ENCODE measurements at places on chromosomes 13 and 19. TPM values are rescaled to one million over a fixed set of nuclear protein-coding genes. Genes with fewer than 3 reads are reported as not detected.
A peak's percentile ranks its signal among the peaks of the same experiment; 100 is the strongest.

DNA sequence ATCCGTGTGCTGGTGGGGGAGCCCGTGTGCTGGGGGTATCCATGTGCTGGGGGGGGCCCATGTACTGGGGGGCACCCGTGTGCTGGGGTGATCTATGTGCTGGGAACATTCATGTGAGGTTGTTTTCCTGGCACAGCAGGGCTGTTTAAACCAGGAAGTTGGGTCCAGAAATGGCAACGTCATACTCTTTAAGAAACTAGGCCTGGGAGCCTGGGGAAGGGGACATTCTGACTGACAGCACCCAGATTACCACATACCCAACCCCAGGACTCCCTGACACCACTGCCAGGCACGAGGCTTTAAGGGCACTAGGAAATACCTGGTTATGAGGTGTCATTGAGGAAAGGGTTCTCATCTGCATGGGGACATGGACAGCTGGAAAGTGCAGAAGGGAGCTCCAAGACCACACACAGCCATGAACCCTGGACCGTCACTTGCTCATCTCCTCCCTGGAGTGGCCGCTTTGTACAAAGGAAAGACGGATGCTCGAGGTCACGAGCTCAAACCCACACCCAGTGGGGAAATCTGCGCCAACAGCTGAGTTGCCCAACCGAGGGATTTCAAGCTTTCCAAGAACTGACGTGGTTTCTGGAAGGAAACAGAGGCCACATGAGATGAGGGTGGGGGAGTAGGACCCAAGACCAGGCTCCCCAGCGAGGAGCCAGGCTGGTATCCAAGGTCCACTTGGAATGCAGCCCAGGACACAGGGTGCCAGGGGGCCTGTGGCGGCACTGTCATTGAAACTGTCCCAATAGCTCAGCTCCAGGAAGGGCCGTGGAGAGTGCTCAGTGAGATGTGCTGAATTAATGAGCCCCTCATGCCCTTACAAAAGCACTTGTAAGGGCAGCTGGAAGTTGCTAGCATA is 40.9 kb downstream of the RAB20 start:
- no peaks in the 10 kb centered on the region for H3K36me3 ChIP-seq
- peak overlapping the region; percentile 55 for H3K27ac ChIP-seq
- no peaks in the 10 kb centered on the region for H3K4me1 ChIP-seq
- DNase-seq = peak; percentile 39
- no peak overlapping the region for H3K4me3 ChIP-seq
- H3K27me3 ChIP-seq = no peaks in the 10 kb centered on the region

DNA sequence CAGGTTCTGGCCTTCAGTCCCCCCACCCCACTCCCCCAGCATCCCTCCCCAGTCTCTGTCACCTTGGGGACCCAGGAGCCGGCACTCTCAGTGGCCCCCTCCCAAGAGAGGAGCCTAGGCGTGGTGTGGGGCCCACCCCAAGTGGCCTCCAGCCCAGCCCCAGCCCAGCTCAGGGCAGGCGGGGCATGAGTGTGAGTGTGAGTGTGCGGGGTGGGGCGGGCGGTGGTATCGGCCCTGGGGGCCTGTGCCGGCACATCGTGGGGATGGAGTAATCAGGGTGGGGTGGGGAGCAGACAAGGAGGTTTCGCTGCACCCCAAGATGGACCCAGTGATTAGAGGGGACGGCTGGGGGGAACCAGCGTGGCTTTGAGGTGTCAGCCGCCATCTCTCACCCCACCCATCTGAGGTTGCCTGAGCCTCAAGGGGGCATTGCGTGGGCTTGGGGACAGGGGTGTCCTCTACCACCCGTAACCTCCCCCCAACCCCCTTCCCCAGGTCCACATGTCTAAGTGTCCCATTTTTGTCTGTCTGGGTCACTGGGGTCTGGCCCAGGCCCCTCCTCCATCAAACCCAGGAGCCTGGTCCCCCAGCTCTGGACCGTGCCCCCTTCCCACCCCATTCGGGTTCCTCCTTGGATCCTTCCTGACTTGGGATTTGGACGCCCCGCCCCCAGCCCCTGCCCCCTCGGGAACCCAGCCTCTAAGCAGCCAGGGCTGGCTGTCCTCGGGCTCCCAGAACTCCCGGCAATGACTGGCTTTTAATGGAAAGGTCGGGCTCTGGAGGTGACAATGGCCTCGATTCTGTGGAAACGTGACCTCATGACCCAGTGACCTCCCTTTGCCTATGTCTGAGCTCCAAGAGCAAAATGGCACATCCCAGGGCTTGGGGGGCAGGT is 6.9 kb upstream of the SULT2B1 start:
- no peak for DNase-seq
- H3K27me3 ChIP-seq = no peaks in the 10 kb centered on the region
- H3K4me3 ChIP-seq = no peak overlapping the region
- H3K36me3 ChIP-seq = no peaks in the 10 kb centered on the region

GRCh38 chr19:13846557-13847406 is 30.2 kb upstream of the NANOS3 start:
- H3K27me3 ChIP-seq = no peaks in the 10 kb centered on the region
- peak overlapping the region; percentile 38 for H3K4me3 ChIP-seq
- DNase-seq = peak; percentile 97
- H3K36me3 ChIP-seq = no peaks in the 10 kb centered on the region
- peak overlapping the region; percentile 100 for H3K27ac ChIP-seq

Gene FAM124A
- total RNA-seq = 2.0 TPM

Gene C5AR1
- 81.2 TPM for total RNA-seq

Measured in lung (tissue), 17 donors.